ENCODE measurements at places on chromosomes 5 and 9. TPM values are rescaled to one million over a fixed set of nuclear protein-coding genes. Genes with fewer than 3 reads are reported as not detected.

FAM219A gene
- total RNA-seq, result 26.9 TPM

IL5 gene
- not detected for total RNA-seq

ARHGEF39 gene
- 3.5 TPM for total RNA-seq

FRRS1L gene
- not detected for total RNA-seq

PCDHGB6 gene
- total RNA-seq, result 6.2 TPM

COL15A1 gene
- total RNA-seq, result 1.6 TPM

PCDHB11 gene
- 0.65 TPM for total RNA-seq

SOHLH1 gene
- not detected for total RNA-seq

PCDHGC5 gene
- total RNA-seq, result 1.4 TPM

LCN1 gene
- total RNA-seq, result not detected

CATSPER3 gene
- total RNA-seq, result under 0.01 TPM

PCDHAC2 gene
- 0.33 TPM for total RNA-seq

WHRN gene
- 0.67 TPM for total RNA-seq

NDST1 gene
- 77.1 TPM for total RNA-seq

SPATA31D4 gene
- not detected for total RNA-seq

HAND1 gene
- total RNA-seq, result not detected

All from vein endothelial cell (primary cell).